ENCODE measurements at places on chromosomes 6 and 20.

GRCh38 chr6:133966654-133967329 lies 13.8 kb downstream of the TBPL1 start:
- no peak for DNase-seq

DNA sequence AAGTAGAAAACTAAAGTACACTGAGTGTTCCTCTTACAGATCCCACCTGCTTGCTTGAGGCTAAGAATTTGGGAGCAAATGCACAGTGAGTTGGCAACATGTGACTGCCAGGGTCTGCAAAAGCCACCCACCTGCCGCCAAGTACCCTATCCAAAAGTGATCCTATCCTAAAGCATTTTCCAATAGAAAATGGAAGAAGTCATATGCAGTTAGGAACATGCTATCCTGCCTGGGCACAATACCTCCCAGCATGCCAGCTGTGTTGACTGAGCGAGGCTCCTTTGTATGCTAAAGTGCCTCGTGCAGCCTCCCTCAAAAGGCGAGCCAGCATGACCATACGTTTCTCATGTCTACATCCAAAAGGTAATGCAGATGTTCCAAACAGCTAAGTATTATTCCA lies 52.7 kb downstream of the TRAF3IP2 start:
- no peak for DNase-seq

DNA sequence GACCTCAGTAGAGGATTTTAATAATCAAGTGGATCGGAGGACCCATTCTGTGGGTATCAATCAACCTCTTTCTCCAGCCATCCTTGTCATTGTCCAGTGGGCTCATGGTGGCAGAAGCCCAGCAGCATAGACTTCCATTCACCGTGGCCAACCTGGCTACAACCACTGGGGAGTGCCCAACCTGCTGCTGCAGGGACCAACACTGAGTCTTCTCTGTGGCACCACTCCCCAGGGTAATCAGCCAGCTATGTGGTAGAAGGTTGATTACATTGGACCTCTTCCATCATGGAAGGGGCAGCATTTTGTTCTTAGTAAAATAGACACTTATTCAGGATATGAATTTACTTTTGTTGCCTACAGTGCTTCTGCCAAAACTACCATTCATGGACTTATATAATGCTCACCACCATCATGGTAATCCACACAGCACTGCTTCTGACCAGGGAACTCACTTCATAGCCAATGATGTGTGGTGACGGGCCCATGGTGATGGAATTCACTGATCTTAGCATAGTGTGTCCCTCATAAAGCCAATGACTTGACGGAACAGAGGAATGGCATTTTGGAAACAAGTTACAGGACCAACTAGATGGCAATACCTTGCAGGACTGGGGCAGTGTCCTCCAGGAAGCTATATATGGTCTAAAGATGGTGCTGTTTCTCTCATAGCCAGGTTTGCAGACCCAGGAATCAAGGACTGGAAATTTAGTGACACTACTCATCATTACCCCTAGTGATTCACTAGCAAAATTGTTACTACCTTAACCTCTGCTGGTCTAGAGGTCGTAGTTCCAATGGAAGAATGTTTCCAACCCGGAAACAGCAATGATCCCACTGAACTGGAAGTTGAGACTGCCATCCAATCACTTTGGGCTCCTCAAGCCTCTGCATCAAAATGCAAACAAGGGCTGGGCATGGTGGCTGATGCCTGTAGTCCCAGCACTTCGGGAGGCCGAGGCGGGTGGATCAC lies 7.6 kb downstream of the CD24 start:
- DNase-seq: no peak

DNA sequence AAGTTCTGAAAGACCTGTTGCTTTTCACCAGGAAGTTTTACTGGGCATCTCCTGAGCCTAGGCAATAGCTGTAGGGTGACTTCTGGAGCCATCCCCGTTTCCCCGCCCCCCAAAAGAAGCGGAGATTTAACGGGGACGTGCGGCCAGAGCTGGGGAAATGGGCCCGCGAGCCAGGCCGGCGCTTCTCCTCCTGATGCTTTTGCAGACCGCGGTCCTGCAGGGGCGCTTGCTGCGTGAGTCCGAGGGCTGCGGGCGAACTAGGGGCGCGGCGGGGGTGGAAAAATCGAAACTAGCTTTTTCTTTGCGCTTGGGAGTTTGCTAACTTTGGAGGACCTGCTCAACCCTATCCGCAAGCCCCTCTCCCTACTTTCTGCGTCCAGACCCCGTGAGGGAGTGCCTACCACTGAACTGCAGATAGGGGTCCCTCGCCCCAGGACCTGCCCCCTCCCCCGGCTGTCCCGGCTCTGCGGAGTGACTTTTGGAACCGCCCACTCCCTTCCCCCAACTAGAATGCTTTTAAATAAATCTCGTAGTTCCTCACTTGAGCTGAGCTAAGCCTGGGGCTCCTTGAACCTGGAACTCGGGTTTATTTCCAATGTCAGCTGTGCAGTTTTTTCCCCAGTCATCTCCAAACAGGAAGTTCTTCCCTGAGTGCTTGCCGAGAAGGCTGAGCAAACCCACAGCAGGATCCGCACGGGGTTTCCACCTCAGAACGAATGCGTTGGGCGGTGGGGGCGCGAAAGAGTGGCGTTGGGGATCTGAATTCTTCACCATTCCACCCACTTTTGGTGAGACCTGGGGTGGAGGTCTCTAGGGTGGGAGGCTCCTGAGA lies at the start of gene HFE:
Gene HFE, plus strand, starts transcription at position 146 of the 832 bp plus-strand sequence. Its CDS starts 12 bp downstream, at position 158.
- DNase-seq: peak; percentile 53

- no peak for DNase-seq
These were observed 220.2 kb downstream of the ATXN1 start for GRCh38 chr6:16540804-16541752.

- no peak for DNase-seq
These were observed 20.8 kb downstream of the CRISP2 start for GRCh38 chr6:49692534-49692933.

- no peak for DNase-seq
These were observed 339.1 kb downstream of the UTRN start for GRCh38 chr6:144624246-144624645.

DNA sequence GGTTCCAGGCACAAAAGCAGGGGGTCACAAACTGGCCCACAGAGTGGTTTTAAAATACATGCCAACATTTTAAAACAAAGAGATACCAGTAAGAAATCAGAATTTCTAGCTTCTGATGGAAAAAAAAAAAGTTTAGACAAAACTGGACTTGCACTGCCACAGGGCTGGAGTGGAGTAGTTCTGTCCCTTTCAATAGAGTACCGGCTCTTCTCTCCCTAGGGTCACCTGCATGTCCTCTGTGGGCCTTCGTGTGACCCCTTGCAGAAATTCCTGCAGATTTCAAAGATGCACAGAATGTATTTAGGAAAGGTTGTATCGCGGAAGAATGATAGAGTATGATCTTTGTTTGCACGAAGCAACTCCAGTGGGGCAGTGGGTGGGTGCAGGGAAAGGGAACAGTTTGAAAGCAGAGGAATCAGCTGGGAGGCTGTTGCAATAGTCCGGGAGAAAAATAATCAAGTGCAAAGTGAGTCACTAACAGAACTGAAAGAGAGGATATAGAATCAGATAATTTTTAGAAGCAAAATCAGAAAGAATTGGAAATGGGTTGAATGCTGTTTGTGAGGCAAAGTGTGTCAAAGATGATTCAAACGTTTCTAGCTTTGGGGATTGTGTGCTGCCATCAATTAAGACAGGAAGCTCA lies 97.3 kb upstream of the STXBP5 start:
- peak; percentile 80 for DNase-seq

DNA sequence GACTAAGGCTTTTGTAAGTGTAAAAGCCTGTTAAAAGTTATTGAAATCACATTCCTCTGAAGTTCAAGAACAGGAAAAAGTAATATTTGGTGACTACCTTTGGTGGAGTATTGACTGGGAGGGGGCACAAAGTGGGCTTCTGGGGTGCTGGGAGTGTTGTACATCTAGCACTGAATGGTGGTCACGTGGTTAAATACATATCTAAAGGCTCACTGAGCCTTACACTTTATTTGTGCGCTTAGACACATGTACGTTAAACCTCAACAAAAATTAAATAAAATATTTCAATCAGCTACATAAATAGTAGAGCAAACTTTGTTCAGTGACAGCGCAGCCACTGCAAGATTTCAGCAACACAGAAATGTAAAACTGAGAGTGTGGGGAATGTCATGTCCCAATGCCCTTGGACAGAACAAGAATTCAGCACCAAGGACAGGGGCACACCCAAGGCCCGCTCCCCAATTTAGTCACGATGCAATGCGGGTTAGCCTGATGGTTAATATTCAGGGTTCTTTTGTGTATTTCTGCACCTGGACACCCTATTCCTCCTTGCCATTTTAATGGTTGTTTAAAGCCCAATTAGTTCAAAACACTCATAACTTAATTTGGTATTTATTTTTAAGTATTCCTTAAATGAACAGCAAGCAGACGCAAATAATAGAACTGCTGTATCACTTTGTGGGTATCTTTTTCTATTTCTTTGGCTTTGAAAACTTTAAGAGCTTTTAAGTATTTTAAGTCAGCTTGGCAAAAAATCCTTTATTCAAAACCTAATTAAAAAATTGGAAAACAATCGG lies 37.4 kb downstream of the ANGPT4 start:
- peak; percentile 63 for DNase-seq

DNA sequence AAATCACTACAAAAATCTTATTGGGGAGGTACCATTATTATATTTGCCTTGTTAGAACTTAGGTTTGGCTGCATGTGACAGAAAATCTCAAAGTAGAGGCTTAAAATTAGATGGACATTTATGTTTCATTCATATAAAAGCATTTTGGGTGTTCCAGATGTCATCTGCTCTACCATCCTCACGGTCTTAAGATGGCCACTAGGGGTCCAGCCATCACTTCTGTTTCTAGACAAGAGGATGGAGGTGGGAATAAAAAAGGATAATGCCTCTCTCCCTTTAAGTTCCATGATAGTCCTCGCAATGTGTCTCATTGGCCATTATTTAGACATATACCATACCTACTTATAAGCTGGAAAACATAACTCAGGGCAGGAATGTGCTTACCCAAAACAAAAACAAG lies 929.5 kb downstream of the KIF16B start:
- peak; percentile 21 for DNase-seq

DNA sequence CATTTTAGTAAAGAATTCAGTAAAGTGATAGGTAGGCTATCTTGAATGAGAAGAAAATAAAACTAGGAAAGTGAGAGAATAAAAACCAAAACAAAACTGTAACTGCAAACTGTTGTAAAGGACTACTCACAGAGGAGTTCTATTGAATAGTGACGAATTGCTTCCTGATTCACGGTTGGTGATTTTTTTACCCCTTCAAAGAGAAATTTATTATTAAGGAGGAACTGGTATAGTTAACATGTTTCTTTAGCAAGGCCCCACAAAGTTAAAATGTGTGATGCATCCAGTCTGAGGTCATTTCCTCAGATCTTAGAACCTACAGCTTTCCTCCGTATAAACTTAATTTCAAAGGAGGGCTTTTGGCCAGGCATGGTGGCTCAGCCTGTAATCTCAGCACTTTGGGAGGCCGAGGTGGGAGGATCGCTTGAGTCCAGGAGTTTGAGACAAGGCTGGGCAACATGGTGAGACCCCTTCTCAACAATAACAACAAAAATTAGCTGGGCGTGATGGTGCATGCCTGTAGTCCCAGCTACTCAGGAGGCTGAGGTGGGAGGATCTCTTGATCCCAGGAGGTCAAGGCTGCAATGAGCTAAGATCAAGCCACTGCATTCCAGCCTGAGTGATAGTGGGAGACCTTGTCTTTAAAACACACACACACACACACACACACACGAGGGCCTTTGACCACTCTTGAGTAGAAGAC lies 8.3 kb downstream of the PRDM1 start:
- no peak for DNase-seq

- no peak for DNase-seq
These were observed 217.7 kb downstream of the FOXA2 start for GRCh38 chr20:22366631-22367030.

- no peak for DNase-seq
These were observed 270.7 kb upstream of the RGS17 start for GRCh38 chr6:153401751-153402150.

- DNase-seq: no peak
These were observed 104.4 kb downstream of the C6orf118 start for GRCh38 chr6:165204807-165205545.

- no peak for DNase-seq
These were observed 20.4 kb downstream of the BMP7 start for GRCh38 chr20:57245997-57246396.
